ENCODE measurements at places on chromosomes 2 and 18.

DNA sequence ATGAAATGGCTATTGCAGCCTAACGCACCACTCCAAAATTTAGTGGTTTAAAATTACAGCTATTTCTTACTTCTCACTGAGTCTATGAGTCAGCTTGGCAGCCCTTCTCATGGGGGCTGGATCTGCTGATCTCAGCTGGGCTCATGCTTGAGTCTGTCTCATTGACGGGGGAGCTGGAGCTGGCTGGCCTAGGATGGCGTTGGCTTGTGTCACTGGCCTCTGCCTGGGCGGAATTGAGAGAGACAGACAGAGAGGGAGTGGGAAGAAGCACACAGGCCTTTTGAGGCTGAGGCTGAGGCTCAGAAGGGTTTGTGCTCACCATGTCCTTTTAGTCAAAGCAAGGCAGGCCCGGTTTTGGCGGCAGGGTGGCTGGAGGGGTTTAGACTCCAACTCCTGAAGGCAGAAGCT, 412.1 kb upstream of the MYT1L start:
- no peak for DNase-seq

DNA sequence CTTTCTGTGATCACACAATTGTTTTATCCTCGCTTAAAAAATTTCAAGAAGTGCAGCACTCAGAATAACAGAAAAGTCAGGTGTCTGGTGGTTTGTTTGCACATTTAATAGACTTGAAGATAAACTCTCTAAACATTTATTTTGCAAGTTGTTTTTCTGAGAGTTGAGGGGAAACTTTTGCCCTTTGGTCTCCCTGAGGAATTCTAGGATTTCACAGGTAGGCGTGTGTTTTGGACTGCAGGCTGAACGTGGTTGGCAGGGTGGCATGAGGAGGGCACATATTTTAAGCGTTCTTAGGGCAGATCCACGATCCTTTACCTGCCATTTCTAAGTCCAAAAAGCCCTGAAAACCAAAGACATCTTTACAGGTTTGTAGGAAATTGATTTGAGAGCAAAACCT, 188.6 kb downstream of the NEDD4L start:
- no peak for DNase-seq

DNA sequence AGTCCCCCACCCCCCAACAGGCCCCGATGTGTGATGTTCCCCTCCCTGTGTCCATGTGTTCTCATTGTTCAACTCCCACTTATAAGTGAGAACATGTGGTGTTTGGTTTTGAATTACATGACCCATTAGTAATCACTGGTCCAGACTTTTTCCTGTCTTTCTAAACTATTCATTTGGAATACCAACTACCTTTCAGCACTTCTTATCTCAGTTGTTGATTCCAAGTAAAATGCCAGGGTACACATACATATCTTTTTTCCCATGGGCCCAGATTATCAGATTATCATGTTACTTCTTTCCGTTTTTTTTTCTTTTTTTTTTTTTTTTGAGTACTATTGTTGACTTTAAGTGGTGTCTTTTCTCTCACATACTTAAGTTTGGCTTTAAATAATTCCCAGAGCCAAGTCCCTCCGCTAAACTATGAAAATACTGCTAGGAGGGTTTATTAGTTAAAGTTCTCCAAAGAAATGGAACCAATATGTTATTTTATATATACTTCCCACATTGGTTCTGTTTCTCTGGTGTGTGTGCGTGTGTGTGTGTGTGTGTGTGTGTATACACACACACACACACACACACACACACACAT, 389.3 kb downstream of the IRS1 start:
- DNase-seq, result no peak

GRCh38 chr18:58225101-58225500, 181.1 kb downstream of the NEDD4L start:
- DNase-seq, result peak; percentile 10

GRCh38 chr18:31672628-31673135, 11.7 kb downstream of the B4GALT6 start:
- no peak for DNase-seq

DNA sequence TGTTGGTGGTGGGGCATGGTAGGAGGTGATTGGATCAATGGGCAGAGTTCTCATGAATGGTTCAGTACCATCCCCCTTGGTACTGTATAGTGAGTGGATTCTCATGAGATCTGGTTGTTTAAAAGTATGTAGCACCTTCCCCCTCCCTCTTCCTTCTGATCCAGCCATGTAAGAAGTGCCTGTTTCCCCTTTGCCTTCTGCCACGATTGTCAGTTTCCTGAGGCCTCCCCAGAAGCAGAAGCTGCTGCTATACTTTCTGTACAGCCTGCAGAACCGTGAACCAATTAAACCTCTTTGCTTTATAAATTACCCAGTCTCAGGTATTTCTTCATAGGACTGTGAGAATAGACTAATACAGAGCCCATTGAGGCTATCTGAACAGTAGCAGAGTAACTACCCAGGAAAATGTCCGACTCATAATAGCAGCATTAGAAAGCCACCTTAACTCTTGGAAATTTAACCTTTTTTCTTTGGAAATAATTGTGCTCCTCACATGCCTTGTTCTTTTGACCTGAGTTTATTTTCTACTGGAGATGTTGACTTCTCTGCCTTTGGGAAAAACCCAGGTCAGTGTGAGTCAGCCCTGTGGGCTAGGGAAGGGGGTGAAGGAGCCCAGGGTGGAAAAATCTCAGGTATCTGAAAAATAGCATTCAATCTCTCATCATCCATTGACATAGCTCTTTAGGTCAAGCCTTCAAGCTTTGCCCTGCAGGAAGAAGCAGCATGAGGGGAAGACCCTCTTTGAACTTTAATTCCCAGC, 18.1 kb downstream of the CYP1B1 start:
- no peak for DNase-seq
